ENCODE measurements at places on chromosomes 6 and 20. TPM values are rescaled to one million over a fixed set of nuclear protein-coding genes. Genes with fewer than 3 reads are reported as not detected.

- peak overlapping the region; percentile 27 for H3K27ac ChIP-seq
- no peak for DNase-seq
- H3K4me1 ChIP-seq, result peaks cover 12% of the 10 kb centered on the region
- H3K36me3 ChIP-seq, result no peaks in the 10 kb centered on the region
Measured at GRCh38 chr6:11978169-11978987, 33.7 kb upstream of the HIVEP1 start.

UFL1 gene
- total RNA-seq, result 23.5 TPM

GTSF1L gene
- not detected for total RNA-seq

DNA sequence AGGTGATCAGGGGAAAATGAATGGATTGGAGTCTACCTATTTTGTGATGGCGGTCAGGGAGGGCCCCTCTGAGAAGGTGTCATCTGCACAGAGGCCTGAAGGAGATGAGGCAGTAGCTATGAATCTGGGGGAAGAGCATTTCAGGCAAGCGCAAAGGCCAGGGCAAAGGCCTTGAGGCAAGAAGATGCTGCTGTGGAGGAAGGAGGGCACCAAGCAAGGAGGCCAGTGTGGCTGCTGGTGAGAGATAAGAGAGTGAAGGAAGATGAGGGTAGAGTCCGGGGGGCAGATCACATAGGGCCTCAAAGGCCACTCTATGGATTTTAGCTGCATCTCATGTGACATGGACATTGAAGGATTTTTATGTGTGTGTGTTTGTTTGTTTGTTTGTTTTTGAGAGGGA is 20.6 kb upstream of the CSNK2A1 start:
- DNase-seq, result no peak
- no peak overlapping the region for H3K4me3 ChIP-seq
- H3K27me3 ChIP-seq, result peaks cover 25% of the 10 kb centered on the region
- H3K4me1 ChIP-seq, result no peaks in the 10 kb centered on the region
- H3K36me3 ChIP-seq, result no peaks in the 10 kb centered on the region

DNA sequence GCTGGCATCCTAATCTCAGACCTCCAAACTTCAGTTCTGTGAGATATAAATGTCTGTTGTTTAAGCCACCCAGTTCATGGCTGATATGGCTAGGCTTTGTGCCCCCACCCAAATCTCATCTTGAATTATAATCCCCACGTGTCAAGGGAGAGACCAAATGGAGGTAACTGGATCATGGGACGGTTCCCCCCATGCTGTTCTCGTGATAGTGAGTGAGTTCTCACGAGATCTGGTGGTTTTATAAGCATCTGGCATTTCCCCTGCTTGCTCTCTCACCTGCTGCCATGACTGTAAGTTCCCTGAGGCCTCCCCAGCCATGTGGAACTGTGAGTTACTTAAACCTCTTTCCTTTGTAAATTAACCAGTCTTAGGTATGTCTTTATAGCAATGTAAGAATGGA is 56.7 kb downstream of the KIAA0319 start:
- H3K36me3 ChIP-seq, result no peaks in the 10 kb centered on the region
- no peak for DNase-seq
- H3K27ac ChIP-seq, result no peak overlapping the region
- H3K27me3 ChIP-seq, result peaks cover 25% of the 10 kb centered on the region
- no peaks in the 10 kb centered on the region for H3K4me1 ChIP-seq

DNA sequence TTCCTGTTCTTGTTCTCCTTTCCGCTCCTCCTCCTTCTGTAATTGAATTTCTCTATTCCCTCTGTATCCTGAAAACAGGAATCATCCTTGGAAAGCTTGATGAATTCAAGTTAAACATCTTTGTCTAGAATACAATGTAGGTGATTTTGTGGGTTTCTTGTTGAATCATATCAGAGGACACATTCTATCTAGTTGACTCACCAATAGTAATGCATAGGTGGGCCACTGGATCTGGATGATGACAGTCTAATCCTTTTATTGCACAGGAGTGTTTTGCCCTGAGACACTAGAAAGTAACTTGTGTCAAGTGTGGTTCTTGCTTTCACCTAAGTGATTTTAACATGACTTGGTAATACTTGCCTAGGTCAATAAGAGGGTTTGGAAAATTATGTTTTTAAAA is 164.3 kb downstream of the RFPL4B start:
- no peak for DNase-seq
- no peak overlapping the region for H3K27ac ChIP-seq
- no peak overlapping the region for H3K4me3 ChIP-seq
- no peaks in the 10 kb centered on the region for H3K36me3 ChIP-seq
- no peaks in the 10 kb centered on the region for H3K27me3 ChIP-seq
- no peaks in the 10 kb centered on the region for H3K4me1 ChIP-seq

BFSP1 gene
- 2.7 TPM for total RNA-seq

DNA sequence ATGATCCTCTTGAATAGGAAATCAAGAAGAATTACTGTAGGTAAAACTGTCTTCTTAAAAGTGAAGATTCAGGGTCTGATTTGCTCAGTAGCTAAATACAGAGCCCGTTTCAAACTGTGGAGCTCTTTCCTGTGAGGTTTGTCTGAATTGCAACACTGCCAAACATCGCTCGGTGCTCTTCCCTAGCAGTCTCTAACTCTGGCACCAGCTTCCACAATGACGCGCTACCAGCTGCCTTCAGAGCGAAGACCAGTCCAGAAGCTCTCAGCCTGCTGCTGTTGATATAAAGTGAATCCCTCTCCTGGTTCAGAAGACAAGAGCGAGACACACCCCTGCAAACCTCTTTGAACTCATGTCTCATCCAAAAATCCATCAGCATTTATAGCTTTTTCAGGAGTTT is 447.0 kb downstream of the LMBRD1 start:
- H3K36me3 ChIP-seq, result no peaks in the 10 kb centered on the region
- H3K27me3 ChIP-seq, result no peaks in the 10 kb centered on the region
- no peak overlapping the region for H3K27ac ChIP-seq

- no peak for DNase-seq
- no peaks in the 10 kb centered on the region for H3K4me1 ChIP-seq
- H3K27ac ChIP-seq, result no peak overlapping the region
- H3K36me3 ChIP-seq, result no peaks in the 10 kb centered on the region
Measured at GRCh38 chr6:73968221-73968757, 272.3 kb downstream of the CD109 start.

- H3K36me3 ChIP-seq, result no peaks in the 10 kb centered on the region
- H3K4me3 ChIP-seq, result no peak overlapping the region
- H3K4me1 ChIP-seq, result no peaks in the 10 kb centered on the region
- DNase-seq, result no peak
- no peak overlapping the region for H3K27ac ChIP-seq
Measured at GRCh38 chr6:138219398-138219797, 1.1 kb upstream of the PBOV1 start.

HLA-G gene
- total RNA-seq, result not detected

- H3K27ac ChIP-seq, result peak overlapping the region; percentile 49
- no peaks in the 10 kb centered on the region for H3K36me3 ChIP-seq
- peak overlapping the region; percentile 79 for H3K4me3 ChIP-seq
- no peak for DNase-seq
- peaks cover 45% of the 10 kb centered on the region for H3K4me1 ChIP-seq
Measured at GRCh38 chr20:63955281-63955826, 862 bp downstream of the UCKL1 start.

DNA sequence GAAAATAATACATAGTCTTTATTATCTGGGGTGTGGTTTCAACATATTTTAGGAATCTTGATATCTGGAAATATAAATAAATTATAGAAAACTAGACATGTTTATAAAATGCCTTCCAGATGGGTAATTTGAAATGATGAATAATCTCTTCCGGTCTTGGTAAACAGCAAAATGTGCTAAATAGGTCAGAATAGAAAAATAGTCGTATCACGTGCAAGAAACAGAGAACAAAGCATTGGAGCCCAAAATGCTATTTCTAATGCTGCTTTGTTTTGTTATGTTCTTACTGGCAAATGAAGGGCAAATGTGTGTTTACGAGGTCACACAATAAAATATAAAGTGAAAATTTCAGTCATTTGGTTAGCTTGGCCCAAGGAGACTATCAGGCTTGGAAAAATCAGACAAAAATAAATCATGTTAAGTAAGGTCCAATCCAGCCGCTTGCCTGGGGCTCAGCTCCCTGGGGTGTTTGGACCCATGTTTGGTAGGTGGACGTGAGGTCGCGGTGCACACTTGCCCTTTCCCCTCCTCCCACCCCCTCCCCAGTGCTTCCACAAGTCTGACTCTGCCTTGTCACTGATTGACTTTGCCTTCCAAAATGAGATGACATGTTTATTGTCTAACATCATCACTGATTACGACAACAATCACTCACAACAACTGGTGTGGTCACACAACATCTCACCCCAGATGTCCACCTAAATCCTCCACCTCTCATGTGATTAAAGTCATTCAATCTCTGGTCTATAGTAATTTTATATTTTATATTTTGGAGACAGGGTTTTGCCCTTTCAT is 56.0 kb downstream of the RIN2 start:
- DNase-seq, result no peak
- peaks cover 12% of the 10 kb centered on the region for H3K27me3 ChIP-seq
- H3K4me1 ChIP-seq, result peaks cover 6% of the 10 kb centered on the region
- H3K4me3 ChIP-seq, result no peak overlapping the region

DNA sequence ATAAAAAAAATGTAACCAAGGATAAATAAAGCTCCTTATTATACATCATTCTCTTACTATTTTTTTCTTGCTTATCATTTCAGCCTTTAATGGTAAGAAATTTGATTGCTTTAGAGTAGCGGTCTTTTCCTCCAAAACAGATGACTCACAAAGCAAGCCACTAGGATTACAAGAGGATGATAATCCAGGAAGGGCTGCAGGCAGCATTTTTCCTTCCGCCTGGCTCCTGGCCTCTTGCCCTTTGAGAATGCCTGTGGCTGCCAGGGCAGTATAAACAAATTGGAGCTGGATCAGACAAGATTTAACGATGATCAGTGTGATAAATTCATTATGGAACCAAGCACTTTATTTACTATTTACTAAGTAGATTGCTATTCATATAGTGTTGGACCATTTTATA is 9.7 kb upstream of the FBXL4 start:
- peaks cover 6% of the 10 kb centered on the region for H3K27me3 ChIP-seq
- H3K4me1 ChIP-seq, result no peaks in the 10 kb centered on the region
- no peak overlapping the region for H3K27ac ChIP-seq
- H3K4me3 ChIP-seq, result no peak overlapping the region
- DNase-seq, result no peak
- no peaks in the 10 kb centered on the region for H3K36me3 ChIP-seq

KIF3B gene
- total RNA-seq, result 23.1 TPM

Data from activated CD4-positive, alpha-beta memory T cell treated with anti-CD3 and anti-CD28 coated beads, Interleukin-2, amount 10 ng/mL, durations not matched to agents 7 days and 5 days (primary cell).